CMK (cell line): ENCODE measurements at places on chromosomes 3 and 15.

DNA sequence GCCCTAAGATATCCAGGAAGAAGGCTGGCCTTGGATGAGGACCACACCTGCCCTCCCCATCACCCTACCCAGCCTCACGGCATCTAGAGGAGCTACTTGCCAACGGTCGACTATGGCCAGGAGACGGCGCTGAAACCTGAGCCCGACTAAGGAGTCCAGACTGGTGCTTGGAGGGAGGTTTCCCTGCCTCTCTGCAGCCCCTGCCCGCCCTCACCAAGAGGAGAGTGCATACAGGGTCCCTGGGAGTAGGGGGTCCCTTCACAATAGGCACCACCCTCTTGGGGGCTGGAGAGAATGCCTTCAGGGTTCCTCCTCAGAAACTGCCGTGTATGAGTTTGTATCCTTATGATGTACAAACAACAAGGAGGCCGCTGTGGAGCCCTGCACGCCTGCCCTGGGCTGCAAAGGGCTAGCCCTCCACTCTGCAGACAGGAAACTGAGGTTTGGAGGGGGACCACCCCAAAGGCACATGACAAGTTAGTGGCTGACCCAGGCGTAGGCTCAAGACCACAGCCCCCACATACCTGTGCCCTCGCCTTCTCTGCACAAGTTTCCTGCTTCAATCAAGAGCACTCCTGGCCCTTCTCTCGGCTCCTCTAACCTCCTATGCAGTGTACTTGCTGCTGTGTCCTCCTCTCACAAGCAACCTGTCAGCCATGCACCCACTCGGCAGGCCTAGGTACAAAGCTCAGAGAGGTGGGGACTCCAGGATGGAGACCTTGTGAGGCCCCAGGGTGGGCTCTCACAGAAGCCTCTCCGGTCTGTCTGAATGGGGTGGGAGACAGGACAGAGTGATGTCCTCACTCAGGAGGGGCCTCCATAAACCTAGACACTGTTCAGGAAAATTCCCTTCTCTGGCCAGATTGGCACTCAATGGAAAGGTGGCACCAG lies 7.4 kb downstream of the KLF15 start:
- no peak for DNase-seq

DNA sequence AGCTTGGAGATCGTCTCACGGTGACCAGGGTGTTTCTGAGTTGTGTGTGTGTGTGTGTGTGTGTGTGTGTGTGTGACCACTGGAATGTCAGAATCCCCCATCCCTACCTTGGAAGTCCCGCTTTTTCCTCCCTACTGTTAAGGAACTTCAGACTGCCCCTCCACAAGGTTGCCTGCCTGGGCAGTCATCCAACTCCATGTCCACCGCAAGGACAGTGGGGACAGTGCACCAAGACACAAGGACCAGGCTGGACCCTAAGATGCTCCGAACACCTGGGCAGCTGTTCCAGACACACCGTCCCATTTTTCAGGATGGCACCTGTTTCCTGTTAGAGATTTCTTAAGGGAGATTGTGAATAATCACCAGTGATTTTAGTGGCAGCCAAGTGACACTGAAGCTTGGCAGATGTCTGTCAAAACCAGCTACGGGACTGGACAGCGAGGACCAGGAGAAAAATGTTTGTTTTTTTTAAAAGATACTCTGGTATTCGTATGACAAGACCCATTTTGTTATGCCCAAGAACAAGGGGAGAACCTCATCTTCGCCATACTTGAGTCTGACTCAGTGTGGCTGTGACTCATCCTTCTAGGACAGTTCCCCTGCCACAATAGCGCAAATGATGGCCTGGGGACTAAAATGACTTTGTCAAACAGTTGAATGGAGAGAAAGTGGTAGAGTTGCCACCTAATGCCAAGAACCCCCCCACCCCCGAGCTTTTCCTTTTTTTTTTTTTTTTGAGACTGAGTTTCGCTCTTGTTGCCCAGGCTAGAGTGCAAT lies 15.5 kb downstream of the PAQR9 start:
- no peak for DNase-seq

DNA sequence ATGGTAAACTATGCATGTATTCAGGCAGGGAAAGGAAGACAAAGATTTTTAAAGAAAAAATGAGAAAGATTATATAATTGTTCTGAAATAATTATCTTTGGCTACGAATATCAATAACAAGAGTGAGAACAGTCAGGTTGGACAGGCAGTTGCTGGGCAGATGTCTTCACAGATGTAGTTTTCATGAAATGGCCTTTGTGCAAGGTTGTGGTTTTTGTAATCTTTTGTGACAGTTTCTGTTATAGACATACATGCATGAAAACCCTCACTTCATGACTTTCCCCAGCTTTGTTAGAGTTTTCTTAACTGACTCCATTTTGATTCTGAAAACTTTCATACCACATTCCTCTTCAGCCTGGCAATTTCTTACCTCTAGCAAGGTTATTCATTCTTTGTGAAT lies 34.9 kb upstream of the SLC25A36 start:
- DNase-seq: no peak

DNA sequence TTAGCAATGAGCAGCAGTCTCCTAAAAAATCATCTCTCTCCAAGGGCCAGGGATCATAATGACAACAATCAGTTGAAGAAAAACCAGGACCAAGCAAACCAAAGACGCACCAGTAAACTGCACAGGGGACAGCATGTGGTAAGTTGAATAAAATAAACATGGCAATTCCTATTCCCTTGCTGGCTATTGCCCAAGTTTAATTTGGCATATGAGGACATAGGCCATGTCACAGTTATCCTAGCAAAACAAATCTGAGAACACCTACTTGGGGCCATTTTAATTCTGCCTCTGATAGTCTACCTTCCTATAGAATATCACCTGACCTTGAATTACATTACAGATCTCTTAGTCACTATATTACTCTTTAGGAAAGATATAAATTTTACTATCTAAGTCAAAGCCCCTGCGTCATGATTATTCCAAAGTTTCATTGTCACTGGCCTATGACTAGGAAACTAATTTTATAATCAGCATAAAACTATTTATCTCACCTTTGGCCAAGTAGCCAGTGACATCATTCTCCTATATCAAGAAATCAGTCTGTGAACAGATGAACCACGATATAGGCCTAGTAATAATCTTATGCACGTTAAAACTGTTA lies 23.0 kb downstream of the AP3S2 start:
- DNase-seq: no peak
